NCI-H1092 (cell line): ENCODE measurements at places on chromosomes 6 and 20.

GRCh38 chr6:111757342-111757741 lies 115.9 kb downstream of the FYN start:
- no peak for DNase-seq

DNA sequence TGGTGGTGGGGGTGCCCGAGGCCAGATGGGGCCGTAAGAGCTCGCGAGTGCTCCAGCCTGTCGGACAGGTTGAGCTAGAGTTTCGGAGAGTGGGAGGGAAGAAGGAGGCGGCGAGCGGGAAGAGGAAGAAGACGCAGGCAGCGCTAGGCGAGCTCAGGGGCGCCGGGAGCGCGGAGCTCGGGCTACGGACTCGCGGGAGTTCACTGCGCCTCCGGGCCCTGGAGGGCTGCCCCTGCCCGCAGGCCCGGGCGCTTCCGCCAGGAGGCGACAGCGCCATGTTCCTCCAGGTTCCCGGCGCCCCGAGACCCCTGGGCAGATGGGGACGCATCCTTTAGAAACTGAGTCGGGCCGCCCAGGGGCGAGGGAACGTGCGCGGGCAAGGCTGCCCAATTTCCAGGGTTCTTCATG lies 984 bp downstream of the TFAP2C start:
- DNase-seq: no peak

DNA sequence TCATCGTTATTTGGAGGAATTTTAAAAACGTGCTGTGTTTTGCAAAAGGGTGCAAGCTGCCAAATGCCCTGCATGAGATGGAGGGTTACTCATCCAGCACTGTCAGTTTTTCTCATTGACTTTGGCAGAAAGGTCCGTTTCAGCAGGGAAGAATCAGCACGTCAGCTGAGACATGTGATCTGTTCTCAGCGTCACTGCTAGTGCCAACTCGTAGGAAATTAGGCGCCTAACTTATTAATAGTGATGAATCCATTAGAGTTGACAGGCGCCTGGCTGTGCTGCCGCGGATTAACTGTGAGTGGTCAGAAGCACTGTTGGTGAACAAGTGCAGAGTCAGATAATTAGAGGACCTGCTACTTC lies 175.5 kb upstream of the FOXQ1 start:
- DNase-seq: no peak

DNA sequence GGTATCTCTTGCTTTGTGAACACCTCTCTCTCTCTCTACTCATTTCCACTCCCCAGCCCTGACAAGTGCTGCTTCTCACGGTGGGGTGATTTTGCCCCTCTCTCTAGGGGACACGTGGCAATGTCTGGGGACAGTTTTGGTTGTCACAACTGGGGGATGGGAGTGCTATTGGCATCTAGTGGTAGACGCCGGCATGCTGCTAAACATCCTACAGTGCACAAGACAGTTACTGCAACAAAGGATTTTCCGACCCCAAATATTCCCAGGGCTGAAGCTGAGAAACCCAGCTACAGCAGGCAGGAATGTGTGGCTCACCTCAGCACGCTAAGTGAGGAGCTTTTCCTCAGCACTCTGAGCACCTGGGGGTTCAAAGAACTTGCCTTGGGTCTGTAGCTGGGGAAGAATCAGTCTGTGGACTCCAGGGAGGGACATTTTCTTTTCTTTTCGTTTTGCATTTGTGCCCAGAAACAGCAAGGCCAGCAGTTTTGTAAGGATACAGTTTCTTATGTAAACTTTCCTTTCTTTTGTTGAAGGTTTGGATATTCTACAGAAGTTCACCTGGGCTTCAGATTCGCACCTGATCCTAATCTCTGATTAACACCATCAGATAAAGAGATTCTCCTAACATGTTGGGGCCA lies 246.9 kb upstream of the ZFP64 start:
- DNase-seq: no peak

DNA sequence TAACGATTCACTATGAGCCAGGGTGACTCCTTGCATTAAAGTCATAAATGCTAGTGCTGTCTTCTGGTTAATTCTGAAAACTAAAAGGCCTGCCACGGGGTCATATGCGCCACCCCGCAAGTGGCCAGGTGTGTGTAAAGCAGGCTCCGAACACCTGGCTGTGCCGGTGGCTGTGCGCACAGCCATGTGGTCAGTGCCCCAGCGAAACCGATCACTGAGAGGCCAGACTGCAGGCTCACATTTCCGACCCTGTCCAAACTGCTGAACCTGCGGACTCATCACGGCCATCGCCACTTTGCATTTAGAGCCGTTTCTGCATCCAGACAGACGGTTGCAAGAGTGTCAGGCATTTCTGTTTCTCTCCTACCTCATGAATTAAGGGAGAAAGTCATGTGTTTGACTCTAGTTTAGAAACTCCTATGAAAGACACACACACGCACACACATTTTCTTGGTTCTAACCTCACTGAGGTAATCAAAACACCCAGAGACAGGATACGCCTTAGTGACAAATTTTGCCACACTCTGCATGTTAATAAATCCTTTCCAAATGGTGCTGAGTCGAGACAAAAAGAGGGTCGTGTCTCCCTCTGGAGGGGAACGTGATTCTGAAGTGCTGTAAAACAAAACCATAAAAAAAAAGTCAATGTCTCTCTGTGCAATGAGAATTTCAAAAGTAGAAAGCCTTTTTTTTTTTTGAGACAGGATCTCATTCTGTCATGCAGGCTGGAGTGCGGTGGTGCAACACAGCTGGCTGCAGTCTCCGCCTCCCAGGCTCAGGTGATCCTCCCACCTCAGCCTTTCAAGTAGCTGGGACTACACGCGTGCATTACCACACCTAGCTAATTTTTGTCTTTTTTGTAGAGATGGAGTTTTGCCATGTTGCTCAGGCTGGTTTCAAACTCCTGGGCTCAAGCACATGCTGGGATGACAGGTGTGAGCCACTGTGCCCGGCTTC lies 31.0 kb upstream of the TCFL5 start:
- DNase-seq: no peak

DNA sequence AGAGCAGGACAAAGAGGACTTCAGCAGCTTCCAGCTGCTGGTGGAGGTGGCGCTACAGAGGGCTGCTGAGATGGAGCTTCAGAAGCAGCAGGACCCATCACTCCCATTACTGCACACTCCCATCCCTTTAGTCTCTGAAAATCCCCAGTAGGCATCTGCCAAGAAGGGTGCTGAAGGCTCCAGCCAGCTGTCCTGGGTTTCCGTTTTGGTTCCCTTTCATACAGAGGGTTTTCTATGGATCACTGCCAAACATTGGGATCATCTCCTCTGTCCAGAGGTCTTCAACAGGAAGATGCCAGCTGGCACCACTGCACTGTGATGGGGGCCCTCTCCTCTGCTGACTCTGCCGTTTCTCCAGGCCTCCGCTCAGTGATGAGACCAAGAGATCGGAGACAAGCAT lies 14.3 kb upstream of the RAB5IF start:
- DNase-seq: peak; percentile 12

- no peak for DNase-seq
These were observed 55.9 kb downstream of the NINL start for GRCh38 chr20:25529295-25529951.

DNA sequence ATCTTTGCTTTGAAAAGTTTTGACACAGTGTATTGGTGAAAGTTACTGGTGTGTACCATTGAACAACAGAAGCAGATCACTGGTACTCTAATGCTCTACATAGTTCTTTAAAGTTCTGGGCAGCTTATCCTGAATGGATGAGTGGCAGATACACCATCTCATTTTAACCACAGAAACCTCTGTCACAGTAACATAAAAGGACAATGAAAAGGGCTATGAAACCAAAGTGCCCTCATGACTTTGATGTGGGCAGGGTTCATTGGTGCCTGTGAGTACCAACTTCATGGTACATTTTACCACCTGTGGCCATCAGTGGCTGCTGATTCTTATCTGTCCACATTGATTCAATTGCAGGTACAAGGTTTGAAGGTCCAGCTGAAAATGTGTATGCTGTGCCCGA lies 285.7 kb upstream of the PREP start:
- no peak for DNase-seq

- DNase-seq: no peak
These were observed 372.0 kb downstream of the PREX1 start for GRCh38 chr20:48455651-48456365.

DNA sequence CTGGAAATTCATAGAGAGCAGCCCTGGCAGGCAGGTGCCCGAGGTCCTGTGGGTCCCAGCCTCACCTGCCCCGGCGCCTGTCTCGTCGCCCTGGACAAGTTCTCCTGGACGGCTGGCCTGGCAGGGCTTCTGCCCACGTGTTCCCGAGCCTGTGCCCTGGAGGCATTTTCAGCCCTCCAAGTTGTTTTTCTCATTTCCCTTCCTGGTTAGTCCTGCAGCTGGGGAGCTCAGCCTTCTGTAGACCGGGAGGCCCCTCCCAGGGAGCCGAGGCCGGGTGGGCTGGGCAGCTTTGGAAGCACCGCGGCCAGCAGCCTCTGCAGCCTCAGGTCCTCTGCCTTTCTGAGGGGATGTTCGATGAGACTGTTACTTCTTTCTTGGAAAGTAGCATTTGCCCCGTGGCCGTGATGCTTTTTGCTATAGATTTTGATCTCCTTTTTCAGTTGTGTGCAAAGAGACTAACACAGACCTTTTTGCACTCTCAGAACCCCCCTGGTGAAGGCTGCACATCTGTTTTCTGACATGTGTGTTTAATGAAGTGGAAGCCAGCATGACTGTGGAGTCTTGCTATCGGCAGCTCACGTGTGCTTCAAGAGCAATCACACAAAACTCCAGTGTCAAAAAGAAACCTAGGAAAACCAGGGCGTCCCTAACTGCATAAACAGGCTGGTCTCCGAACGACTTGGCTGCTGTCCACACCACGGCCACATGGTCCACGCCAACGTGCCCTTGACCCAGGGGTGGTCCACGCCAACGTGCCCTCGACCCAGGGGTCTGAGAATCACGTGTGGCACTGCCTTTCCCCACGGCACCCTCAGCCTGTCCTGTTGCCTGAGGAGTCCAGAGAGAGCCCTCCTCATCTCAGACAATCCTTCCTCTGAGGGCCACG lies 207.5 kb downstream of the SMOC2 start:
- peak; percentile 16 for DNase-seq

DNA sequence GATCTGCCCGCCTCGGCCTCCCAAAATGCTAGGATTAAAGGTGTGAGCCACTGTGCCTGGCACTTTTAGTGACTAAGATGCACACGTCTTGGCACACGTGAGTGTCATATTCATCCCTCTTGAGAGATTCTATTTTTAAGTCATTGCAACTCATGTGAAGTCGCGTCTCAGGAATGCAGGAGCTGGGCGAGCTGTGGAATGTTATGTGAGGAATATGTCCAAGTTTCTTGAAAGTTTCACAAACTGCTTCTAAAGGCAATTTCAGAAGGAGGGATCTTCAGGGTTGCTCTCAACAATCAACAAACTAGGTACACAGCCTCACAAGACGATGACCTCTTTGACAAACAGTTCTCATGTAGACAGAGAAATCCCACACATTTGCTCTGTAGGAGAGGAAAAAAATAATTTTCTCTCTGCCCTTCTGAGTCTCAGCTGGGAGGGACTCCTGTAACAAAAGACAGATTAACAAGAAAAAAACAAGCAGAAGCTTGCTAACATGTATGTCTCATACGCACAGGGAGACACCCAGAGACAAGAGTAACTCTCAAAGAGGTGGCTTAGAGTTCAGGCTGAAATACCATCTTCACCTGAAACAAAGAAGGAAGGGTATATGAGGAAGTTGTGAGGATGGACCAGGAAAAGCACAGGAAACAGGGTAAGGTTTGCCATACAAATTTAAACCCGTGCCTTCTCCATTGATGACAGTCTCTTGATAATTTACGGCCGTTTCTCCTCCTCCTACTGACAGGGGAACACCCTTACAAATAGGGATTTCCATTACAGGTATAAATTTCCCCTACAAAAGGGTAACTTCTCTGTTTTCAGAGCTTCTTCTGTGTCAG lies 45.3 kb upstream of the FAM50B start:
- DNase-seq: no peak
